ENCODE measurements at places on chromosomes 5 and 9.

DNA sequence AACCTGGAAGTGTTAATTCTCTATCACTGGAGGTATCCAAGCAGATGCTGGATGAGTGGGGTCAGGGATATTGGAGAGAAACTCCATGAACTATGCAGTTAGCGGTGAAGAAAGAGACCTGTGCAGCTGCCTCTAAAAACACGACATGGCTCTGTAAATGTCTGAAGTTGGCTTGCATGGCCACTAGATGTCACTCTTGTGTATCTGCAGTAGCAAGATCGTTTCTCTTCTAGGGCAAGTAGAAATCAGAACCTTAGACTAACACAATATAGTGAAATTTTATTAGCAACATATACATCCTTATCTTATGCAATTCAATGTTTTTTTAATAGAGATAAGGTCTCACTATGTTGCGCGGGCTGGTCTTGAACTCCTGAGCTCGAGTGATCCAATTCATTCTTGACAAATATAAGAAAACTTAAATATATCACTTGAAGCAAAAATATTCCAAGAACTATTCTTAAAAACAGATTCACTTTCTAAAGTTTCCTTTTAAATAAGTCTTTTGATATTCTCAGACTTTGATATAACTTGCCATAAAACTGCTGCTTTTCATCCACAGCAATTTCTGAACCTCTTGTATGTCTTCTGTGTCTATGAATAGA, 2.9 kb downstream of the OR2S2 start:
- no peak for DNase-seq

- no peak for DNase-seq
Observed at GRCh38 chr5:32304622-32305021, 8.1 kb downstream of the MTMR12 start.

DNA sequence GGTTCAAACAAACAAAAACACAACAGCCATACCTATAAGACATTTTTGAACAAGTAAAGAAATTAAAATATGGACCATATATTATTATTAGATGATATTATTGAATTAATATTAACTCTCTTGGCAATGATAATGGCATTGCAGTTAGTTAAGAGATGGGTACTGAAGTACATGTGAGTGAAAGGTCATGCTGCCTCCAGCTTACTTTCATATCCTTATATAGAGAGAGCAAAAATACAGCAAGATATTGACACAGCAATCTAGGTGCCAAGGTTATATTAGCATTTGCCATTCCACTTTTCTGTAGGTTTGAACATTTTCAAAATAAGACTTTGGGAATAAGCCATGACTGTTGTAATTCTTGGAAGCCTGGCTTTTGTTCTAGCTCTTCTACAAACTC, 6.1 kb downstream of the TNFSF8 start:
- DNase-seq = no peak

DNA sequence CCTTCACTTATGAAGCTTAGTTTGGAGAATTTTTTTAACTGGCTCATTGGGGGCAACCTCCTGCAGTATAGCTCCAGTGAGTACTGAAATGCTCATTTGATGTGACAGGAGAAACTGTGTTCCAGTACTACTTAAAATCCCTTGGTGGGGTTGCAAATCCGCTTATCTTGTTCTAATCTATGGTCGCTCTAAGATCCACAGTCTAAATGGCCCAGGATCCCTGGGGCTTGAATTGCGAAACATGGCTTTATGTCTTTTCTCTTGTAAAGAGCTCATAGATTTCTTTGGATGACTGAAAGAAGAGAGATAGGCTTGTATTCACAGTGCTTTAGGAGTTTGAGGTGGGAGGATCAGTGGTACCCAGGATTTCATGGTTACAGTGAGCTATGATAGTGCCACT, 52.7 kb downstream of the ADAMTSL1 start:
- no peak for DNase-seq

- no peak for DNase-seq
Observed at GRCh38 chr9:106859957-106860720, 2.8 kb upstream of the ZNF462 start.

DNA sequence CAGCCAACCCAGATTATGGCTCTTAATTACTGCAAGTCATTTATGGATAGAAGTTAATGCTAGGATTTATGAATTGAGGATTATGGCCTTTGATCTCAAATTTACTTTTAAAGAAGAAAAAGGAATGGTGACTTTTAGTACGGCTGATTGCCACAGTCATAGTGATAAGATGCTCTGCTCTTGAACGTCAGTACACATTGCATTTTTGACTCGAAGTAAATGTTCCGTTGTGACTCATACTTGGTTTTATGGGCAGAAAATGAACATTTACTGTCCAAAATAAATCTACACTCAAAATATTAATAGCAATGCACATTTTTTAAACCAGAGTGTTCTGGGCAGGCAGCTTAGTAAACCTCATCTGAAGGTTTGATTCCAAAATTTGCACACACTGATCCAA, 830 bp downstream of the ADAMTSL1 start:
- no peak for DNase-seq

DNA sequence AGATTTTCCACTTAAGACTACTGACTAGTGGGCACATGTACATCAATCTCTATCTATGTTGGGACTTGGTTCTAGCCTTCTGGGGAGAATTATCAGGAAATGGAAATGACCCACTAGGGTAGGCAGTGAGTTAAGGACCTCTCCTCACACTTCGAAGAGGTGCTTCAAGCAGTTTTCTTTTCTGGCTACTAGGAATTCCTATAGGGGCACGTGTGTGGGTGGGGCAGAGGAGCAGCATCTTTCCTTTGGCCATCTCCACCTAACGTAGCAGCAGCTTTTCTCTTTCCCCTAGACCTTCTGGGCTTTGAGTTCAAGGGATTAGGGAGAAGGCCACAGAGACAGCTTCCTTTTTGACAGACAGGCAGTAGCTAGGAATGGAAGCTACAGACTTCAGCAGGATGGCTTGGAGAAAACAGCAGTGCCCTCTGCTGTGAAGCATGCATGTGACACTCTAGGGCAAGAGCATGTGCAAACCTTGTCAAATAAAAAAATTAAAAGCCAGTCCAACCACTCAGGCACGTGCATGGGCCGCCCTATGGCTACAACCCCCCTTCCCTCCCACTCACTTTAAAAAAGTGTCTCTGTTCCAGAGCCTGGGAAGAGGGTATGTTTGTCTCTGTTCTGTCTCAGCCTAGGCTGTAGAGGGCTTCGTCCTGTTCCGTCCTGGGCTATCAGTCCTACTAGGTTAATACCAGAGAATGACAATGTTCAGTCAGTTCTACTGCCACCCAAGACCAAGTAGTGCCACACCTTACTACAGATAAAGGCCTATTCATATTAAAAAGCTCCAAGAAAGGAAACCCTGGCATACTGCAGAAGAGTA, 8.7 kb upstream of the GFRA3 start:
- DNase-seq = no peak
